H1 (cell line): ENCODE measurements at places on chromosomes 5 and 9. TPM values are rescaled to one million over a fixed set of nuclear protein-coding genes. Genes with fewer than 3 reads are reported as not detected.

DNA sequence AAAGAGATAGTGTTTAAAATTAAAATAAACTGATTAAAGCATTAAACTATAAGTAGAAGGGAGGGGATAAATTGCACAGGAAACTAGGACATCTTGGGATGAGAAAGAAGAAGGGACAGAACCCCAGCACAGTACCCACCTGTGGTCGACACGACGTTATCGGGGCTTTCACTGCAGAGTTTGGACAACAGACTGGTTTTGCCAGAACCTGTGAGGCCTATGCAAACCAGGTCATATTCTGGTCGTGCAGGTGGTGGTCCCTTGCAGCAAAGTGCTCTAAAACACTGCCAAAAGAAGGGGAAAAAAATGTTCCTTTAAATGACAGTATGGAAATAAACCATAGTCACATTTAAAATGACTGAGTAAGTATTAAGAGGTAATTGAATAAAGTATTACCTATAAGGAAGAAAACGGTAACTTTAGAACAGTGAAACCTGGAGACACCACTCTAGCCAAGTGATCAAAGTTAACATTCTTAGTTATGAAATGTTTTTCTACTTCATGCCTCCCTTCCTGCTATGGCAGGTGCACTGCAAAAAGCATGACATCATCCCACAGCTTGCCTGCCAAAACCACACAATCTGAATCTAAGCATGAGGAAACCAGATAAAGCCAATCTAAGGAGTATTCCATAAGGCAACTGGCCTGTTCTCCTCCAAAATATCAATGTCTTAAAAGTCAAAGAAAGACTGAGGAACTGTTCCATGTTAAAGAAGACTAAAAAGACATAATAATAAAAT is 138.6 kb downstream of the ARL15 start:
- DNase-seq: no peak
- H3K27ac ChIP-seq: no peak overlapping the region
- H3K36me3 ChIP-seq: no peaks in the 10 kb centered on the region
- H3K27me3 ChIP-seq: no peaks in the 10 kb centered on the region

Gene PFDN1
- total RNA-seq: 52.6 and 53.0 TPM in 2 replicates

Gene PCDHGA12
- 1.0 and 1.3 TPM in 2 replicates for total RNA-seq

Gene GRXCR2
- total RNA-seq: not detected in 2 replicates

- no peaks in the 10 kb centered on the region for H3K36me3 ChIP-seq
- no peaks in the 10 kb centered on the region for H3K4me1 ChIP-seq
- H3K27ac ChIP-seq: no peak overlapping the region
- no peak for DNase-seq
- no peak overlapping the region for H3K4me3 ChIP-seq
Observed at GRCh38 chr5:96538808-96539250, 105.8 kb upstream of the PCSK1 start.

Gene CATSPER3
- total RNA-seq: 0.48 TPM in 1 of 2 replicates, not detected in the other

- no peak overlapping the region for H3K4me3 ChIP-seq
- no peaks in the 10 kb centered on the region for H3K4me1 ChIP-seq
Observed at GRCh38 chr5:169695919-169696490, 58.9 kb downstream of the DOCK2 start.

Gene SHC3
- 7.1 and 8.4 TPM in 2 replicates for total RNA-seq

DNA sequence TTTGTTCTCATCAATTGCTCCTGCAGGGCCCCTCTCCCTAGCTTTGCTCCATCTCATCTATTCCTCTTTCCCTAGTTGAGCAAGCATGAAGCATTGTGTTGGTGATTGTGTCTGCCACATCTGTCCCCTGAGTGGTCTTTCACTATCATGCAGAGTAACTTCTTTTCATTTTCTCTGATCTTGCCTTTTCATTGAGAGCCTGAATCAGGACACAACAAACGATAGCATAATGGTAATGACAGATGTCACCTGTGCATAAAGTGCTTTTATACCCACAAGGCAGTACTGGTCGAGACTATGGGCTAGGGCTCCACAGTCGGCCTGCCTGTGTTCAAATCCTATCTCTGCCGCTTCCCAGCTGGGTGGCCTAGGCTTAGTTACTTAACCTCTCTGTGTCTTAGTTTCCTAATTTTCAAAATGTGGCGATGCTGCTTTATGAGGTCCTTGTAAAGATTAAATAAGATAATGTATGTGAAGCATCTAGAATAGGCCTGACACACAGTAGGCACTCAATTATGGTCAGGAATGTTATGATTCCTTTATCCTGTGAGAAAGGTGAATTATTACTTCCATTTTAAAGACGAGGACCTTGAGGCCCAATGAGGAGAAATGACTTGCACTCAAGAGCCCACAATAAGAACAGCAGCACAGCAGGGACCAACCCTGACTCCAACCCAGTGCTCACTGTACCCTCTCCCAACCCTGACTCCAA is 137.1 kb upstream of the ZNF618 start:
- H3K27me3 ChIP-seq: no peaks in the 10 kb centered on the region
- H3K27ac ChIP-seq: no peak overlapping the region
- no peaks in the 10 kb centered on the region for H3K36me3 ChIP-seq
- no peak for DNase-seq
- H3K4me1 ChIP-seq: peaks cover 14% of the 10 kb centered on the region

GRCh38 chr5:180382926-180383325 is 29.8 kb upstream of the GFPT2 start:
- no peak overlapping the region for H3K4me3 ChIP-seq
- H3K36me3 ChIP-seq: no peaks in the 10 kb centered on the region
- DNase-seq: no peak
- no peaks in the 10 kb centered on the region for H3K4me1 ChIP-seq
- H3K27me3 ChIP-seq: no peaks in the 10 kb centered on the region

Gene USP20
- total RNA-seq: 13.4 and 17.9 TPM in 2 replicates

DNA sequence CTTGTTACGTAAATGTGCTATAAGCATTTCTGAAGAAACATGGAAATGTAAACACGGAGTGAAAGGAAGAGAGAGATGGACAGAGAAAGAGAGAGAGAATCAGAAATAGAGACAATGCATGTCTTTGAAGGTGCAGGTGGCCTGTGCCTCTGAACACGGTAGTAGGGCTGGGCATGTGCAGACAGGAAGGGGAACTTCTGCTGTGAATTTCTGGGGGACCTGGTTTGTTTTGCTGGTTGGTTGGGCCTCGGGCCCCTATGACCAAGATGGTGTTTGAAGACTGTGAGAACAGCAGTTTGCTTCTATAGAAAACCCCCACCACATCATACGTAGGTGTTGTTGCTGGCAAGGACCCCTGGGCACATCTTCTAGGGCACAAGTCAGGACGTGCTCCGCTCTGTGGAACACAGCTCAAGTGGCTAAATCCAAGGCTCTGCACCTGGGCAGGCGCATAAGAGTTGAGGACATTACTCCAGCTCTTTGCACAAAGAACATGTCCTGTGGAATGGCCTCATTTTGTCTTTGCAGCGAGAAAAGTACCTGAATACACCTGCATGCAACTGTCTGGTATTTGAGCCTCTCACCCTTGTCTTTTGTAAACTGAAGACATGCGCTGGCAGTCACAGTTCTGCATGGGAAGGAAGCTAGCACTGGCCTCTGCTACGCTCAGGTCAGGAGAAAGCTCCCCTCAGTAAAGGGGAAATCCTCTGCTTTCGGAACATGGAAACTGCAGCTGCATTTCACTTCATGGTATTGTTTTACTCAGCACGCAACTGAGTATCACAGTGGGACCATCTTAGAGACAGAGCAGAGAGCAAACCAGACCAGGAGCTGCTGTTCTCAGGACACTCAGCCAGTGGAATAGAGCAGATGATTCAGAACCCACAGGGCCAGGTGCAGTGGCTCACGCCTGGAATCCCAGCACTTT is 2.7 kb downstream of the OR2V2 start:
- peaks cover 4% of the 10 kb centered on the region for H3K4me1 ChIP-seq
- no peaks in the 10 kb centered on the region for H3K27me3 ChIP-seq
- no peak overlapping the region for H3K4me3 ChIP-seq
- no peaks in the 10 kb centered on the region for H3K36me3 ChIP-seq

DNA sequence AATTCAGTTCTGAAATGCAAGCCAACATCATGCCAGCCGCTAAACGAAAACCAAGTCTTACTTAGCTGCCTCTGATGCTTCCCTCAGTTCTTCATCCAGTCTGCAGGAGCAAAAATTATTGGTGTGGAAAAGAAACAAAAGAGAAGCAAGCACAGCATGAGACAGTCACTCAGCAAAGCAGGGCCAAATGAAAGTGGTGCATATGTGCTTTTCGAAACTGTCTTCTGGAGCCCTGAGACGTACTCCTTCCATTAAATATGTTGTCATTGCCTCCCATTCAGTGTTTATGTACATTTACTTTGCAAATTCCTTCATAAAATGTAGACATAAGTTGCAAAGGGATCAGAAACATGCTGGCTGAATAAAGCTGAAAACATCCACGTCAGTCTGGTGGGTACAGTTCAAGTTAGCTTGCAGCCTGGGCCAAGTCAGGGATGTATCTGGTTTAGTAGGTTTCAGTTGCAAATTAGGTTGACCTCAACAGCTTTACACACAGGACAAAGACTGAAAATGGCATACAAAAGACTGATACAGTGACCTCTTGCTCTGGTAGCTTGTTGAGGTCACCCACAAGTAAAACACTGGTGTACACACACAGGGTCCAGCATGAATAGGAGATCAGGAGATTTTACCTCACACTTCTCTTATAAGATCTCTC is 139.7 kb upstream of the PCA3 start:
- DNase-seq: no peak
- no peak overlapping the region for H3K4me3 ChIP-seq
- no peaks in the 10 kb centered on the region for H3K27me3 ChIP-seq

- no peak overlapping the region for H3K27ac ChIP-seq
- no peak overlapping the region for H3K4me3 ChIP-seq
- DNase-seq: no peak
- no peaks in the 10 kb centered on the region for H3K4me1 ChIP-seq
Observed at GRCh38 chr5:44294516-44294915, 94.7 kb downstream of the FGF10 start.
